Stimulated activated naive CD8-positive, alpha-beta T cell treated with anti-CD3 and anti-CD28 coated beads, Interleukin-15, amount 100 ng/mL, for 72 hours (primary cell): ENCODE measurements at places on chromosomes 1 and 21.

DNA sequence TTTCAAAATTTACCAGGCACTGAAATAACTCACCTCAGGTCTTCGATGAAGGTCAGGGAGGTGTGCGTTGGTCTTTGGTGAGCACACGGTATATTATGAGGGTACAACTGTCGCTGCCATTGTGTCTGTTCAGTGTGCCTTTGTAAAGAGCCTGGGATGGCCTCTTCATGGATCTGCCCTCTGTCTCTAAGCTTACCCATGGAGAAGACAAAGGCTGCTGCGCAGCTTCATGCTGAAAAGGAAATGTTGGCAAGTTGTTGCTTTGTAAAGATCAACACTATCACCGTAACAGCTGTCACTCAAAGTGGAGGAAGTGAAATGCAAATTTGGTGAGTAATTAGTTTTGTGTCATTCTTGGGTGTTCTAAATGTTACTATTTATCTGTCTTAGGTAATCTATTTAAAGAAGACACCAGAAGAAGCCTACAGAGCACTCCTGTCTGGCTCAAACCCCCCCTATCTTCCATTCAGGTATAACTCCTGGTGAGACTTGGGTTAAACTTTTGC, 71.6 kb downstream of the CDC14A start:
- no peak for DNase-seq

- DNase-seq, result no peak
These were observed 277.6 kb upstream of the NCAM2 start for GRCh38 chr21:20720623-20721022.

GRCh38 chr1:152783095-152783494, 3.0 kb upstream of the LCE1E start:
- DNase-seq, result no peak

GRCh38 chr1:65247419-65248359, 61.7 kb upstream of the DNAJC6 start:
- no peak for DNase-seq

- no peak for DNase-seq
These were observed 73.3 kb downstream of the CNIH3 start for GRCh38 chr1:224689374-224689773.

- DNase-seq, result no peak
These were observed 273.0 kb upstream of the NFIA start for GRCh38 chr1:60809204-60809980.

DNA sequence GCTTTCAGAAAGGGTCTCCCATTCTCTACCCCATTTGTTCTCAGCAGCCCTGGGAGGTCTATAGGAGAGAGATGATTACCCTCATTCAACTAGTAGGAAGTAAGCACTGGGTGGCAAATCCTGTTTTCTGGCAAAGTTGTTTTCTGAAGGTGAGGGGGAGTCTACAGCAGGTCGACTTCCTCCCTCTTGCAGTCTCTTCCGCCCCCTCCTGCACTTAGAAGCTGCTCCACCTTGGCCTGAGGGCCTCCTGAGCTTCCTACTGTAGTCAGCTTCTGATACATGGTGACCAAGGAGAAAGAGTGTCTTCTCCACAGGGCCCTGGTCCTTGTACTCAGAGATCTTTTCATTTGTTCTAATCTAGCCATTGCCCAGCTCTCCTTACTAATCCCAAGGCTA, 93.1 kb downstream of the RGL1 start:
- no peak for DNase-seq

DNA sequence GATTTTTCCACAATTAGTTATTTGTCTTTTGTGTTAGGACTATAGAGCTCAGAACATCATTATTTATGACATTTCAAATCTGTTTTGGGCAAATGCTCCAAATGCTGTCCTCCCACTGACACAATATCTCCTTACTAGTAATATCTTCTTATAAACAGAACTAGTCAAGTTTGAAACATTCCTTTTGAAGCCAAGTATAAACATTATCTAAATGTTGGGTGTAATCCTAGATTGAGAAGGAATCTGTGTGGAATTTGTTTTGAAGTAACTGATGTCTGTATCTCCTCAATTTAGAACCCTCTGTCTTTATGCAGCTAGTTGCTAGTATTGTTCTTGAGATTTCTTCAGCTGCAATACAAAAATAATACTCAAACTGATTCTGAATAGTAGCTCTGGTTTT, 28.5 kb upstream of the PAXBP1 start:
- no peak for DNase-seq

DNA sequence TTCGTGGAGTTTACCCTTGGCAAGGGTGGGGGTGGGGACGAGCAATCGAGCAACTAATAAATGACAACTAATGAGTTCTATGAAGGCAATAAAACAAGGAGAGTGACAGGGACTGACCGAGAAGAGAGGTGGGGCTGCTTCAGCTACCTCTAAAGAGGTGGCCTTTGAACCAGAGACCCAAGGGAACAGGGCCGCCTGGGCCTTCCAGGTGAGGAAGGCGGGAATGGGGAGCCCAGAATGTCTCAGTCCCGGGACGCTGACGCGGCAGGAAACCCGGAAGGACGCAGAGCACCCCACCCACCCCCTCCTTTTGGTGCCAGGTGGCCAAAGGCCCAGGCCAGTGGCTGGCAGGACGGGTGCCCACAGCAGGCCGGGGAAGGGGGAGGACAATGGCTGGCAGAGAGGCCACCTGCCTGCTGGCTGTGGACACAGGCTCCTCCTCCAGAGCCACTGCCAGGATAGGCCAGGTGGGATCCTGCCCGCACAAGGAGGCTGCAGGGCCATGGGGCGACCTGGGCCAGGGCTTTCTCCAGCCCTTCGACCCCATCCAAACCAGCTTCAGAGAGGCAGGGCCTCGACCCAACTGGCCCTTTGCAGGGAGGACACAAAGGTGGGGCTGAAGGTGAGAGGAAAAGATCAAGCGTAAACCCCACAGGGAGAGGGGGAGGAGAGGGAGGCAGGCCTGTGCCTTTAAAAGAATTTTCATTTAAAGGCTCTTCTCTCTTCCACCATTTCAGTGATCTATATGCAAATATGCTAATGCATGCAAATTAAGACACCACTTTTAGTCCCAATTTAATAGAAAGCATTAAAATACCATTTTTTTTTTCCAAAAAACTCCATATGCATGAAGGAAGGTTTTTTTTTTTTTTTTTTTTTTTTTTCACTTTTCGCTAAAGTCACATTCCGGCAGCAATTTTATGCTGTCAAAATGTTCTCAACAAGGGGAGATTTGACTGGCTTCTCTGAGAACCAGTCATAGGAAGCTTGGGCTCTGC, 58.1 kb downstream of the CASZ1 start:
- DNase-seq, result no peak
